ENCODE measurements at places on chromosomes 4 and X.
A peak's percentile ranks its signal among the peaks of the same experiment; 100 is the strongest.

GRCh38 chrX:24371391-24371972, 11.0 kb downstream of the SUPT20HL1 start:
- peak; percentile 40 for DNase-seq

DNA sequence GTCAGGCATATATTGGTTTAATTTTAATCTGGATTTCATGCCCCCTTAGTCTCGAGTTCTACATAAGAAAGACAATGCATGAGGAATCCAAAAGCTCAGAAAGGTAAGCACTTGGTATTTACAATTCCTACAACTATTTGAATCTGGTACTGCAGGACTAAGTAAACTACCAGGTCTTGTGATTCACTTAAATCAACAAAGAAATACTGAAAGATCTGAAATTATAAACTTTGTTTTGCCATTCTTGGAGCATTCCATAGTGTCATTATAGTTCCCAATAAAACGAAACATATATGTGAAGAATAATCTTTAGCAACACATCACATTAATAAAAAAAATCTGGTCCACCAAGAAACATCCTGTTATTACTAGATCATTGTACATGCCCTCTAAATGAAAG, 482.3 kb downstream of the ANKRD50 start:
- DNase-seq, result no peak

DNA sequence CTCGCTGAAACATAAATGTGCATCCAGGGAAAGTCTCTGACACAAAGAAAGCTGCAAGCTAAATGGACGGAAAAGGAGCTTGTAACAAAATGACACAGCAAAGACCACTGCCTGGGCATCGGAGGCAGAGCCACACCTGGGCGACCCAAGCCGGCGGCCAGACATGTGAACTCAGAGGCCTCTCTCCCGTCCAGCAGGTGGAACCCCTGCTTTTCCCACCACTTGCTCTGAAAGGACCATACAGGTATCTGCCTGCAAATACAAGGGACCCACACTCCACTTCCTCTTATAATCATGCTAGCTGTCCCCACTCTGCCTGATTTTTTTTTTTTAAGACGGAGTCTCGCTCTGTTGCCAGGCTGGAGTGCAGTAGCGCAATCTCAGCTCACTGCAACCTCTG, 12.0 kb downstream of the CPLX1 start:
- no peak for DNase-seq

GRCh38 chr4:98433691-98434090, 172.5 kb downstream of the RAP1GDS1 start:
- DNase-seq, result no peak

DNA sequence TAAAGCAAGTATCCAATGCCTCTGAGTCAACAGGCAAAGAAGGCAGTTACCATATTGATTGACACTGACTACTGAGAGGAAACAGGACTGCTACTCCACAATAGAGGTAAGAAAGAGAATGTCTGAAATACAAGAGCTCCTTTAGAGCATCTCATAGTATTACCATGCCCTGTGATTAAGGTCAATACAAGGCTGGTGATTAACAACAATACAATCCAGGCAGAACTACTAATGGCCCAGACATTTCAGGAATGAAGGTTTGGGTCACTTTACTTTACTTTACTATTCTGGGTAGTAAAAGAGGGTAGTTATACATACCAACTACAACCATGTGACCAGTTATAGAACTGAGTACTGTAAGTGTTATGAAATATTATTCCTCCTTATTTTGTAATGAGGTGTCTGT, 44.5 kb downstream of the BRWD3 start:
- no peak for DNase-seq

GRCh38 chr4:128288689-128289106, 1.1 kb upstream of the PGRMC2 start:
- peak; percentile 38 for DNase-seq

GRCh38 chr4:84220990-84221389, 278.1 kb downstream of the NKX6-1 start:
- DNase-seq, result no peak

- no peak for DNase-seq
These were observed 34.7 kb upstream of the PLAC1 start for GRCh38 chrX:134692990-134693389.

- no peak for DNase-seq
These were observed 42.7 kb upstream of the CTAG2 start for GRCh38 chrX:154695911-154696675.

DNA sequence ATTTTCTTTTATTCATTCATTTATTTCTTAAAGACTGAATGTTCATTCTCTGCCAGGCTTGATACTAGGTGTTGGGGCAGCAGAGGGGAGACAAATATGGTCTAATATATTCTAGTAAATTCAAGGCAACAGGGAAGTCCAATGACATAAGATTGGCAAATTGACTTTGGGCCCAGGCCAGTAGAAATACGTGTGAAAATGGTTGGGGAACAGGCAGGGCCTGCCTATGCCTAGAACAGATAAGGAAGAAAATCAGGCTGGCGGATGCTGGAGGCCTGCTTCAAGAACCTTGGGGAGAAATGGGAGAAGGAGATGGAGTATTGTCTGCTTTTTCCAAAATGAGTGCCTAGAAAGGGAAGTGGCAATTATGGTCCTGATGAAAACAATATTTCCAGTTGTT, 108.6 kb downstream of the RTL5 start:
- no peak for DNase-seq

DNA sequence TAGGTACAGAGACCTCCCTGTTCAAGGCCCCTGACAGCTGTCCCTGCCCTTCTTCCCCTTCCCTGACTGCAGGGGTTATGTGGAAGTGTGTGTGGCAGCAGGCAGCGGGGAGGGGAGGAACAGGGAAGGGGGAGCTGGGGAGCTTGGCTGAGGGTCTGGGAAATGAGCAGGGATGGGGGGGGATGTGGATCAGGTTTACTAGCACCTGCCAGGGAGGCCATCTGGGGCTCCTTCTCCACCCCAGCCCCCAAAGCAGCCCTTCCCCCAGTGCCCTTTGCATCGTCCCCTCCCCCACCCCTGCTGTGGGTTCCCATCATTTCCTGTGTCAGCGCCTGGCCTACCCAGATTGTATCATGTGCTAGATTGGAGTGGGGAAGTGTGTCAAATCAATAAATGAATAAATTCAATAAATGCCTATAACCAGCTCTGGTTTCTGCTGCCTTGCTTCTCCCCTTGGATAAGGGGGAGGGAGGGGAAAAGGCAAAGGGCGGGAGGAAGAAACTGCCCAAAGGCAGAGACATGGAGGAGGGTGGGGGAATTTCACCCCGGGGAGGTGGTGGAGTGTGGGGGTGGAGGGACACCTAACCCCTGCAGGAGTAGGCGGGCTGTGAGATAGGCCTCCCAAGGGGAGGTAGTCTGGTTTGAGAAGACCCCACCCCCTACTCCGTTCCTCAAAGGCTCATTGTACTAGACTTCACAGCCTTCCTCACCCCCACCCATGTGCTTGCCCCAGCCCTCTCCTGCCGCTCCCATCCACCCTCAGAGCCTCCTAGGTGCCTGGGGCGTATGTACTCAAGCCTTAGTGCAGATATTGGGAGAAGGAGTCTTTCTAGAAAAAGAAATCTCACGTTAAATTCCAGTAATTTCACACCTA, 3.2 kb downstream of the CXorf65 start:
- peak; percentile 46 for DNase-seq

DNA sequence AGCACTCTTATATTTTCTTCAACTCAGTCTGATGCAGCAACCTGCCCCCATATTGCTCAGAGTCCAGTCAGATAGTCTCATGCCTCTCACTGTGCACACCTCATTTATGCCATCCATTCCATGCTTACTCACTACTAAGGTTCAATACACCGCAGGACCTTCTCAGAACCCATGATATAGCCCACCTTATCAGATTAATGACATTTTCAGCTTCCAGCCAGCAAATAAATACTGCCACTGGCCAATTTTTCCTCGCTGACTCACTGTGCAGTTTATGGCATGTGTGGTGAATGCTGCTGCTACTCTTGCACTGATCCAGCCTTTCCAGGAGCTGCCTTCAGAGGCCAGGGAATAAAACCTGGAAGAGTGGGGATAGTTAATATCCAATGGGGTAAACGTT, 380.6 kb upstream of the SPOCK3 start:
- no peak for DNase-seq

GRCh38 chr4:127179256-127180087, 453.3 kb upstream of the INTU start:
- no peak for DNase-seq

- DNase-seq, result no peak
These were observed 732 bp upstream of the ADRA2C start for GRCh38 chr4:3765271-3766035.

DNA sequence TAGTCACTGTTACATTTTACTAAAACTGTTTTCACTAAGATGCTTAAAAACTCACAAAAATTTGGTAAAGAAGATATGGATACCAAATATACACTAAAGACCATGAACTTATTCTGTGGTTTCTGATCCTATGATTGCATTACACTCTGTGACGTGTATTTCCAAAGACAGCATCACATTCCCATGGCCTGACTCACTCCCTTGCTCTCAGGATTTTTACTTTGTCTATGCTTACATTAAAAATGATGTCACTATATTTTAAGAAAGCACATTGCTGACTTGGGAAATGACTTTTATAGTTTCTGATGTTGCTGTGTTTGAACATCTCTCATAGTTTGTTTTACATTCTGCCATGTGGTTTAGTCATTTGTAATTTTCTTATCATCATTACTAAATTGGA, 327.9 kb upstream of the MAGEB18 start:
- no peak for DNase-seq

- DNase-seq, result no peak
These were observed 538.1 kb upstream of the HS3ST1 start for GRCh38 chr4:11966782-11967181.

DNA sequence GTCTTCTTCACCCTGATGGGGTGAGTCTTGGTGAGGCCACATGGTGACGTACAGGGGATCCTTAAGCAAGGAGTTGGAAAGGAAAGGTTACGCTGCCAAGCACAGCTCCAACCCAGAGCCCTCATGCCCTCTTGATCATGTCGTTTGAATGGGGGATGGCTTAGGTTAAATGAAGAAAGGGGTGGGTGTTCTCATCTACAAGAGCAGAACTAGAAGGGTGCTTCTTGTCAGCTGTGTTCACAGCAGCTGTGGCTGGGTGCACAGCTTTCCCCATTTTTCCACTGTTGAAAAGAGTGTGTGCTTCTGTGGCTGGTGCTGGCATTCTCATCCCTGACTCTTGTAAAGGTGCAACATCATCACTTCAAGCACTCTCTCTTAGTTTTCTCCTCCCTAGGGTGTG, 15.5 kb upstream of the SCRG1 start:
- DNase-seq, result no peak

- DNase-seq, result no peak
These were observed 216.4 kb upstream of the RASGEF1B start for GRCh38 chr4:81688085-81688484.

GRCh38 chr4:85431881-85432485, 43.0 kb upstream of the ARHGAP24 start:
- DNase-seq, result no peak

DNA sequence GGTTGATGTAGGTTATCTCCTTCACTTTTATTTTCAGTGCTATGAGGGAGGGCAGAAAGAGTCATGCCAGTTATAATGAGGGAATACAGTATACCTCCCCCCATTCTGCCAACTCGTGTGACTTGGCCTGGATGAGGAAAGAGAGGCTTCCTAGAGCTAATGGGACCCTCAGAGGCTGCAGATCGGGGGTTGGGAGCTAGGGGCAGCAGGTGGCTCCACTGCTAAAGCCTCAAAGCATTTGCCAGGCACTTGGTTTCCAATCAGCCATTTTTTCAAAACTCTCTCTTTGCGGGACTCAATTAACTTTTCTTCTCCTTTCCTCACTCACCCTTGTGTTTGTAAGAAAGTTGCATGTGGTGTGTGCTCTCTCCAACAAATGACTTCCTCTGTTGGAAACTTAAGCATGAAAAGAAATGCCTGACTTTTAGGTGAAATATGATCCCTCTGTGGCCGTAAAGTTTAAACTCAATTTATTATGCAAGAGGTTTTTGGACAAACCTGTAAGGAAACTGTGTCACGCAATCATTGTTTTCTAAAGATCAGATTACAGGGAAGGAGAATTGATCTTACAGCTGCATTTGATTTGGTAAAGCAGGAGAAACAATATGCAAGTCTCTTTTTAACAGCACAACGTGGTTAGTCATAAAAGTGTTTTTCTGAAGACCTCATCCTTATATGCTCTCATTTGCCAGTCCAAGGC, 7.0 kb downstream of the SFRP2 start:
- DNase-seq, result no peak

DNA sequence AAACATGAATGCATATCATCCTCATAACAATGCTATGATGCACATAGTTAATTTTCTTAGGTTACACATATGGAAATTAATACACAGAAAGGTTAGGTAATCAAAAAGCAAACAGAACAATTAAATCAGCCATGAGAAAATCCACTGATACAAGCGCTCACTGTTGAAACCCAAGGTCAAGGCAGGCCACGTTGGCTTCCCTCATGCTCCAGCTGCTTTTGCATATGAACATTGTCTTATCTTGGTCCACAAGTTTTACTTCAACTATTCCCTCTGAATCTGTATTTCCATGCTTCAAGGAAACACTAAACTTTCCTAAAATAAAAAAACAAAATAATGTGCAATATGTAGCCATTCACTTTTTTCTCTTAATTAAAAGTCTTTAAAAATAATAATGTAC, 34.5 kb upstream of the PLA2G12A start:
- no peak for DNase-seq

DNA sequence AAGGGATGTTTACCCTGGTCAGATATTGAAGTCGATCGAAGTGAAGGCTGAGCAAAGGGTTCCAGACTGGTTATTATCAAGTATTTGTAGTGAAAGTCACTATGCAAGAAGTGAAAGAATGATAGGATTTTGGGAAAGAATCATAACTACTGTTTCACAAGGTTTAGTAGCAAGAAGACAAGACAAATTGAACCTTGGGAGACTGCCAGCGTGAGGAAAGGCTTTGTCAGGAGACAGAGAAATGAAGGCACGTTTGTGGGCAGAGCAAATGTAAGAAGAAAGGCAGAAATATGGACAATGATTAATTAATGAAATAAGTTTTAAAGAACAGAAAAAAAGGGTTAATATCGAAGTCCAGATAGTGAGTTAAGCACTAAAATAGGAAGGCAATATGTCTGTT, 456.8 kb downstream of the TRIML1 start:
- DNase-seq, result no peak

- no peak for DNase-seq
These were observed 19.9 kb upstream of the DUSP9 start for GRCh38 chrX:153626863-153627674.

DNA sequence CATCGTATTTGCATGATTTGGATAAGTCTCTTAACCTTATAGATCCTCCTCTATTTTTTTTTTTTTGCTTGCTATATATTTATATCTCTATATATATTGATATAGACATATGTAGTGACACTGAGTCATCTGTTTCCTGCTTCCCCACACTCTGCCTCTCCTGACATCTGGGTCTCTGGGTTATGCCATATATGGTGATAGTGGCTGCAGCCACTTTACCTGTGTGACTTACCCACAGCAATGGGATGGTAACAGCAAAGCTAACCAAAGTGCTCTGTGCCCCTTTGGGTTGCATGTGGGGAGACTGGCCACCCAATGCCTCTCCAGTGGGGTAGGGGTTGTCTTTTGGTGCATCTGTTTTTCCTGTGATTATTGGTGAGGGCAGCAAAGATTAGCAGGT, 14.5 kb downstream of the CMC4 start:
- DNase-seq, result no peak

- DNase-seq, result no peak
These were observed 63.0 kb downstream of the ARHGAP10 start for GRCh38 chr4:147794787-147795413.

GRCh38 chrX:23304881-23305280, 29.8 kb upstream of the PTCHD1 start:
- DNase-seq, result no peak
